Bronchial epithelial cell (primary cell): ENCODE measurements at places on chromosomes 7 and 10.
A peak's percentile ranks its signal among the peaks of the same experiment; 100 is the strongest.

DNA sequence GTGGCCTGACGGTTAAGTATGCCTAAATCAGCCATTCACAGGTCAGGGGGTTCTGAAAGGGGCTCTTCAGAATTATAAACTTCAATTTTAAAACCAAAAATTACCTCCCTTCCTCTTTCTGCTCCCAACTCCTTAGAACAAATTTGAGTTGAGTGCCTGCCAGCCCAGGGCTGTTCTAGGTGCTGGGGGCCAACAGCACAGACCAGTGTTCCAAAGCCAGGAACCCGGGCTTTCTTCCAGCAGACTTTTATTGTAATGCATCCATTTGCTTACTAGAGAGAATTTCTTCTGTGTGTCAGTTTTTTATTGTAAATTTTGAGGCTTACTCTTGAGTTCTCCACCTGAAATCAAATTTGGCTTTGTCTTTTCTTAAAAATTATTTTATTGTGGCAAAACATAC, 238.5 kb downstream of the CACNB2 start:
- DNase-seq, result no peak

DNA sequence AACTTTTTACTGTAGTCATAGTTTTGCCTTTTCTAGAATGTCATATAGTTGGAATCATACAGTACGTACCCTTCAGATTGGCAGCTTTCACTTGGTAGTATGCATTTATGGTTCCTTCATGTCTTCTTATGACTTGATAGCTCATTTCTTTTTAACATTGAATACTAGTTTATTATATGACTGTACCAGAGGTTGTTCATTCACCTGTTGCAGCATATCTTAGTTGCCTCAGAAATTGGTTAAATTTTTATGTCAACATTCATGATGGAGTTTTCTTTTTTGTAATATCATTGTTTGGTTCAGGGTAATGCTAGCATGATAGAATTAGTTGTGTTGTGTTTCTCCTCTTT, 94.8 kb upstream of the CDK13 start:
- no peak for DNase-seq

- DNase-seq, result no peak
These were observed 14.0 kb upstream of the CELF2 start for GRCh38 chr10:11003679-11004078.

- no peak for DNase-seq
These were observed 202.4 kb downstream of the GLRX3 start for GRCh38 chr10:130338636-130339024.

DNA sequence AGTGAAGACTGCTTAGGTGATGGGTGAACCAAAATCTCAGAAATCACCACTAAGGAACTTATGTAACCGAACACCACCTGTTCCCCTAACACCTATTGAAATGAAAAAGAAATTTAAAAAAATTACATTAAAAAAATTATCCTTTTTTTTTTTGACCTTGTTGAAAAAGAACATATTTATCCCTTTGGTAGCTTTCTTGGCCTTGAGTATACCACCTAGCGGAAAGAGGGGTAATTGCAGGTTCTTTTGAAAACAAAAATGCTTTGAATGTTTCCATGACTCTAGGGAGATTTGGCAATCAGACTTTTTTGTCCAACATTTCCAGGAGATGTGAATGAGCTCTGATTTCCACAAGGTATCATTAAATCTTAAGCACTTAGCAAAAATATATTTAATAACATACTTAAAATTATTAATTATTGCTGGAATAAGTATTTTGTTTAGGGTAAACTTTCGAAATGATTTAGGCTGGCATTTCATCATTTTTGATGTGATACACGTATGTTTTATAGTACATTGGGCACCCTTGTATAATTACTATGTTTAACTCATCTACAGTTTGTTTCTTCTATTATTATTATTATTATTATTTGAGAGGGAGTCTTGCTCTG, 47.0 kb upstream of the ELMO1 start:
- DNase-seq, result peak; percentile 35

DNA sequence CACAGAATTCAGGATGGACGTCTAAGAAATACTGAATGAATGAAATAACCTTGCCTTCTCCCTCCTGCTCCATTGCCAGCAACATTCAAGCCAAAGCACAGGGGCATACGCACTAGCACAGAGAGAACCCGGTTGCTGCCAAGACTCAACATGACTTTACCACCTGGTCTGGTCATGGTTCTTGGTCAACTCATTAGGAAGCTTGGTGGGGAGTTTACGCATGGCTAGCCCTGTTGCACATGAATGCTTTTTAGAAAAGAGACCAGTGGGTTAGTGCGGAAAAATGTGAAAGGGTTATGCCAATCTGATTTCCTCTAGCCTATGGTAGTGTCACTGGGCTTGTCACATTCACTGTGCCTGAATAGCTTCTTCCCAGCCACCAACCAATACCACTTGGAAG, 187.6 kb upstream of the NEBL start:
- DNase-seq, result no peak

DNA sequence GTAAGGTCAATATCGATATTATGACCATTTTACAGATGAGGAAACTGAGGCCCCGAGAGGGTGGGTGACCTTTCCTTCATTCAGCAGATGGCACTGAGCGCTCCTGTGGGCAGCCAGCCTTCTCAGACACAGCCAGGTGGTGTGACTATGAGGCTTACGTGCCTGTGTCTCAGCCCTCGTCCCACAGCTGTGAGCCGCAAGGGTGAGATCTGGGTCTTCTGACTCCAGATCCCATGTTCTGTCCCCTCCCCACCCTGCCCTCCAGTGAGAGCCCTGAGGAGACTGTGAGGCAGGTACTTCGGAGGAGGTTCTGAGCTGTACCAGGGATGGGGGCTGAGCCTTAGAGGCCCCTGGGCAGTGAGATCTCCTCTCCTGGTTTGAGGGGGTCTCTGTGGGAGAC, 613.8 kb upstream of the FOXK1 start:
- DNase-seq, result no peak

DNA sequence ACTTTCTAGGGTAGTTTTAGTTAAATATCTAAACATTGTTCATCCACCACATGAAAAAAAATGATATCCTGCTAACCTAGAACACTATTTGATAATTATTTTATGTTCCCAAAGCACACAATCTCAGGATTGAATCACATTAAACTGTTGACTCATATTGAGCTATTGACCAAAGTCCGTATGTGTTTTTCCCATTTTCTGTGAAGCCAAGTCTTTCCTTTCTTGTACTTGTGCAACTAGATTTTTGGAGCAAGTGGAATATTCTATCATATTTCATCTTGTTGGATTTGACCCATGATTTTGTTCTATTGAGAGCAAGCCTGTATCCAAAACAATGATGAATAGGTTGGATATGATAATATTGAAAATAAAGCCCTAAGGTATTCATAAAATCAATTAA, 164.6 kb downstream of the SKAP2 start:
- no peak for DNase-seq

DNA sequence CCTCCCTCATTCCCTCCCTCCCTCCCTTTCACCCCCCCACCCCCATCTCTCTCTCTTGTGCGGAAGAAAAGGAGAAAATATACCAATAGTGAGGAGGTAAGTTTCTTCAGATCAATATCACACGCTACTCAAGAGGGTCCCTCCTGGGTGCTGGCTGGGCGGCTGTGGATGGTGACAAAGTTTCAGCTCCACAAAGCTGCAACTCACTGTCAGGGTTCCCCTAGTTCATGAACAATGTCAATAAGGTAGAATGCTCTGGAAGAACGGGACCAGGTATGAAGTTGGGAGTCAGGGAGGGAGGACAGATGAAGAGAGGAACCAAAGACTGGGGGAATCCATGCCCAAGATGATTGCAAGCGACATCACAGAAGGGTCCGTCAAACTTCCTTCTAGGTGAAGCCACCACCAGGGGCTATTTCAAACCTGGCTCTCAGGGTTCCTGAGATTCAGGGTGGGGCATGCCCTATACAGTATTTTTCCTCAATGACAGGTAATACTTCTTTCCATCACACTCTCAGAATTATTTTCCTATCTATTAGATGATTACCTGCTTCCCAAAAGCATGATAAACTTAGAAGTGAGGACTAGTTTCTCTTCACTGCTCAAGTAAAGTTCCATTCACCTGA, 1.4 kb upstream of the PDE1C start:
- DNase-seq, result no peak
